AG04449 (cell line): ENCODE measurements at places on chromosomes 13 and 19.

DNA sequence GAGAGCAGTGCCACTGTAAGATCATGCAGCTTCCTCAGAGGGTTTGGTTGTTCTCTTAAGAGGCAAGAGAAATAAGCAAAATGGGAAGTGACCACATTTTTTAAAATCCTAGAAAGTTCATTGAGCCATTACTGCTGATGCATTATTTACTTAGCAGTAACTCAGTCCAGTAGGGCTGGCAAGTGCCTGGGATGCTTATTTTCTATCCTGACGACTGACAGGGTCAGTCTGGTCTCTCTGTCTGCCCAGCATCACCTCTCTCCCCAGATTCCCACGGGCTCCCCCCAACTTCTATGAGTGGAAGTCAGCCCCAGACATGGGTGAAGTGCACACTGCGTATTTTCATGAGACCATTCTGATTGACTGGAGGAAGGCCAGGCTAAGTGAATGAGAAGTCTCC is 10.4 kb downstream of the SHISA2 start:
- no peak for DNase-seq

- DNase-seq = peak; percentile 75
These were observed 16.6 kb upstream of the EPHX3 start for GRCh38 chr19:15248648-15249527.

- no peak for DNase-seq
These were observed 47.6 kb upstream of the MAP3K10 start for GRCh38 chr19:40143612-40144011.

- no peak for DNase-seq
These were observed 10.5 kb downstream of the CEBPA start for GRCh38 chr19:33291623-33292534.

- DNase-seq = no peak
These were observed 53.3 kb downstream of the MBD3L2B start for GRCh38 chr19:6967967-6968366.

DNA sequence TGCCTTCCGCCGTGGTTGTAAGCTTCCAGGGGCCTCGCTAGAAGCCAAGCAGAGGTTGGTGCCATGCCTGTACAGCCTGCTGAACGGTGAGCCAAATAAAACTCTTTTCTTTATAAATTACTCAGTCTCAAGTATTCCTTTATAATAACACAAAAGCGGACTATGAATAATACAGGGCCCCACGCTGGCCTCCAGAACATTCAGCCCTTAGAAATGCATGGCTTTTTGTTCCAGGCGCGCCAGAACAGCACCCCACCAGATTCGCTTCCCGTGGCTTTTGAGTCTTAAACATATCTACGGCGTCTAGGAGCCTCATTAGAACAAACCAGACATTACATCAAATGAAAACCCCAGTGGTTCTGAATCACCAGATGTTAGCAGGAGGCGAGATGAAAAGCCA is 75.1 kb downstream of the SLC15A1 start:
- peak; percentile 69 for DNase-seq
